Subcutaneous adipose tissue (tissue), 4 donors: ENCODE measurements at places on chromosomes 3 and 15. TPM values are rescaled to one million over a fixed set of nuclear protein-coding genes. Genes with fewer than 3 reads are reported as not detected.

Gene GREM1
- not detected for total RNA-seq

Gene LYZL4
- not detected for total RNA-seq

Gene PCYT1A
- total RNA-seq: 108 TPM

Gene IL12A
- not detected for total RNA-seq

Gene SLCO2A1
- 7.2 TPM for total RNA-seq

Gene CD86
- total RNA-seq: 11.2 TPM

Gene C3orf33
- total RNA-seq: 2.6 TPM

Gene UBL7
- total RNA-seq: 38.4 TPM

Gene UBAP1L
- total RNA-seq: 2.2 TPM

Gene WWTR1
- 58.4 TPM for total RNA-seq

Gene ITIH3
- not detected for total RNA-seq

Gene BNC1
- total RNA-seq: 1.5 TPM

Gene CMTM8
- 1.9 TPM for total RNA-seq

Gene CELSR3
- total RNA-seq: 0.75 TPM
